ENCODE measurements at places on chromosomes 16 and 17. TPM values are rescaled to one million over a fixed set of nuclear protein-coding genes. Genes with fewer than 3 reads are reported as not detected.

SDR42E2 gene
- 0.52 TPM for total RNA-seq

KRTAP2-1 gene
- total RNA-seq, result not detected

NPIPA3 gene
- total RNA-seq, result not detected

PLA2G10 gene
- total RNA-seq, result not detected

SMARCD2 gene
- total RNA-seq, result 56.0 TPM

KAT8 gene
- 76.5 TPM for total RNA-seq

PIMREG gene
- total RNA-seq, result not detected

RPS15A gene
- total RNA-seq, result 3,138 TPM

TBX6 gene
- 0.10 TPM for total RNA-seq

ABHD15 gene
- 8.9 TPM for total RNA-seq

CACNG4 gene
- not detected for total RNA-seq

CCDC200 gene
- total RNA-seq, result 0.31 TPM

FBXW10 gene
- total RNA-seq, result not detected

C17orf50 gene
- not detected for total RNA-seq

RNF227 gene
- total RNA-seq, result 2.4 TPM

PEMT gene
- 13.9 TPM for total RNA-seq

TBC1D3E gene
- total RNA-seq, result not detected

NPLOC4 gene
- 46.5 TPM for total RNA-seq

MRPL12 gene
- 3.7 TPM for total RNA-seq

XAF1 gene
- 33.1 TPM for total RNA-seq

NPIPB9 gene
- 15.5 TPM for total RNA-seq

PRM3 gene
- total RNA-seq, result not detected

C17orf78 gene
- not detected for total RNA-seq

SMIM22 gene
- not detected for total RNA-seq

CCDC154 gene
- 0.21 TPM for total RNA-seq

C16orf92 gene
- not detected for total RNA-seq

ABAT gene
- 2.5 TPM for total RNA-seq

Data from mononuclear cell (primary cell).